Natural killer cell (primary cell): ENCODE measurements at places on chromosomes 3 and 15. TPM values are rescaled to one million over a fixed set of nuclear protein-coding genes. Genes with fewer than 3 reads are reported as not detected.

The STRC gene
- total RNA-seq = 2.2 TPM

The GOLIM4 gene
- total RNA-seq = 17.9 TPM

The FAM81A gene
- total RNA-seq = not detected

The SLC9C1 gene
- total RNA-seq = not detected

The TTLL13 gene
- total RNA-seq = 0.18 TPM

The MORC1 gene
- not detected for total RNA-seq

The KCNMB2 gene
- not detected for total RNA-seq

The PCOLCE2 gene
- not detected for total RNA-seq

The C3orf52 gene
- total RNA-seq = 0.42 TPM

GRCh38 chr15:59321000-59321689, 51.5 kb downstream of the MYO1E start:
- no peak for DNase-seq

GRCh38 chr3:7423995-7424394, 563.1 kb downstream of the GRM7 start:
- DNase-seq = no peak

DNA sequence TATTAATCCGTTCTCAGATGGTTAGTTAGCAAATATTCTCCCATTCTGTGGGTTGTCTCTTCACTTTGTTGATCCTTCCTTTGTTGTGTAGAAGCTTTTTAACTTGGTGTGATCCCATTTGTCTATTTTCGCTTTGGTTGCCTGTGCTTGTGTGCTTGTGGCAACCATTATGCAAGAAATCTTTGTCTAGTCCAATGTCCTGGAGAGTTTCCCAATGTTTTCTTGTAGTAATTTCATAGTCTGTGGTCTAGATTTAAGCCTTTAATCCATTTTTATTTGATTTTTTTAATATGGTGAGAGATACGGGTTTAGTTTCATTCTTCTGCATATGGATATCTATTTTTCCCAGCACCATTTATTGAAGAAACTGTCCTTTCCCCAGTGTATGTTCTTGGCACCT, 59.8 kb downstream of the RASA2 start:
- DNase-seq = no peak

DNA sequence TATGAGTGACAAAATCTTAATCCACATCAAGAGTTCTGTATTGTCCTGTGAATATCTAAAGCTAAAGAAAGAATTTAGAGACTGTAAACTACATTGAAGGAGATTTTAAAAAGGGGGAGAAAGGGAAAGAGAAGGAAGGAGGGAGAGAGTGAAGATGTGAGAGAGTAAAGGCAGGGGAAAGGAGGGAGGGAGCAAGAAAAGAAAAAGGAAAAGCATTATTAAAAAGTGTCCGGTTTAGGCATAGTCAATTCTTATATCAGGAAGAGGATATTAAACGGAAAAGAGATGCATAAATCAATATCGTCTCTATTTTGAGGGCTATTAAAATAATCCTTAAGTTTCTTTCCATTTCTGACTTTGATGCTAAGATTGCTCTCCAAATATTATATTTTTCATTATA, 332.1 kb downstream of the ROBO2 start:
- DNase-seq = no peak

DNA sequence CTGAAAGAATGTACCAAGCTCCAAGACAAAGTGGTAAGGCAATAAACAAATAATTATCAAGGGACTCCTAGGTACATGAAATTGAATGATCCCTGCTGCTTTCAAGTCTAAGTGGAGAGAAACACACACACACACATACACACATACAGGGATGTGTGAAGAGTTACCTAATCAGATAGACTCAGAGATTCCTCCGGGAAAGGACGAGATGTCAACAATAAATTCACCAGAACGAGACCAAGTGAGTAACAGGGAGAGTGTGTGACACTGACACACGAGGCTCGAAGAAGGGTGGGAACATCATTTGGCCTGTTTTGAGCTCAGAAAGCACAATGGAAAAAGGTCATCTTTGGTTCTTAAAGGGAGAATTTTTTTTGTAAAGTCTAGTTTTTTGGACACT, 13.4 kb downstream of the LRIG1 start:
- no peak for DNase-seq

DNA sequence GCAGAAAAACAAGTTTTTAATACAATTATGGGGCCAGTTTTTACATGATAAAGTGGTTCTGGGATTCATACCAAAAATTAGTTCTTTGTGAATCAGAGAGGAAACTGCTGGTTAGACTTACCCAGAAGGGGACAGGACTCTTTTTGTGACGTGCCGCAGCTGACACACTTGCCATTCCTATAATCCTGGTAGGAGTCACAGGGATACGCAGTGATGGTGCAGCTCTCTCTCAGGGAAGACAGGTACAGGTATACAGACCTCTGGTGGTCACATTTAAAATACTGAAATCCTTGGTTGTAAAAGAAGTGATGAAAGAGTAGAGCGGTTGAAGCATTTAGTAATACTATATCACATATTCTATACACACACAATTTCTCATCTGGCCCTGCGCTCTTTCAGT, 20.2 kb upstream of the TMEM41A start:
- no peak for DNase-seq

- DNase-seq = no peak
Measured at GRCh38 chr3:140832883-140833282, 108.8 kb upstream of the SLC25A36 start.

GRCh38 chr15:30958219-30958618, 33.2 kb downstream of the MTMR10 start:
- no peak for DNase-seq

GRCh38 chr3:126261037-126261436, 80.7 kb upstream of the ALDH1L1 start:
- DNase-seq = no peak

DNA sequence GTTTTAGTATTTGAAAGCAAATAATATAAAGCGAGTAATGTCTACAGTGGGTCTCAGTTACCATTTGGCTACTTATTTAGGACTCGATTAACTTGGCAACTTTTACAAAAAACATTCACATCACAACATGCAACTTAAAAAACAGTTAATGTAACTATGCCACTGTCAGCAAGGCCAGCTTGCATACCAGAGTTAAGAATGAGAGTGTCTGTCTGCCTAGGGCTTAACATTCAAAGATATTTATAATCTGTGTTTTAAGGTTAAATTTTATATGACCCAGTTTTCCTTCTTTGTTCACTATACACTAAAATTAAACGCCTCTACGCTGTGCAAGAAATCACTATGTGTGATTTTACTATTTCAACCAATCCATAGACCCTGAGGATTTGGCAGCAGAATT, 5.2 kb upstream of the CDAN1 start:
- DNase-seq = no peak

- DNase-seq = no peak
Measured at GRCh38 chr3:141934354-141934753, 57.9 kb downstream of the ATP1B3 start.

GRCh38 chr3:143510601-143511000, 337.7 kb downstream of the SLC9A9 start:
- no peak for DNase-seq

DNA sequence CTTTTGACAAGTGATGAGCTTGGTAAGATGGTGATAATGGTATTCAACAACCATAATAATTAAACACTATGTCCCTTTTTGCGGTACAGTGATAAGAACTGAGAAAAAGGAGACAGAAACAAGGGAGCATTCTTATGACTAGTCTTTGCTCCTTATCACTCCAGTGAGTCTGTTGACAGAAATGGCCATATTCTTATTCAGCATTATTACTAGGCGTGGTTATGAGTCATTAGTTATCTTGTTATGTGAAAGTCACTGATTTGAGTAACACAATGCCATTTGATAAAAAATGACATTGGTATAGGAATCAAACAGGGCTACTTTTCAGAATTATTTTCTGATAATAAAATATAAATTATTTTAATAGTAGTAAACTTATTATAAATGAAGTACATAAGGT, 193.5 kb downstream of the C3orf38 start:
- DNase-seq = no peak

- DNase-seq = no peak
Measured at GRCh38 chr3:108292450-108292849, 3.9 kb upstream of the HHLA2 start.

- no peak for DNase-seq
Measured at GRCh38 chr3:11566916-11567315, 76.8 kb downstream of the VGLL4 start.

DNA sequence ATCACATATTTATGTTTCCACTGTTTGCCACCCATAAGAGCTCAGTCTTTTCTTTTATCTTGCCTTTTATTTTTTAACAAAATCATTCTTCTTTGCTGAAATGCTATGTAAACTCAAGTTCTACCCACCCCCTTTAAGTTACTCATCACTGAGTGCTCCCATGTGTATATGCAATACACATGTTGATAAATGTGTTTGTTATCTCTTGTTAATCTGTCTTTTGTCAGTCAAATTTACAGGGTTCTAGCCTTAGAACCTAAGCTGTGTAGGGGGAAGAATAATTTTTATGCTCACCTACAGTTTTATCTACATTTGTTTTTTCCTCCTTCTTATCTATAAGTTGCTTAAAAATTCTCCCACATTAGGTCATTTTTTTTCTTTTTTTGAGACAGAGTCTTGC, 1195.9 kb downstream of the ROBO2 start:
- no peak for DNase-seq

GRCh38 chr3:149314807-149315578, 18.4 kb downstream of the TM4SF18 start:
- DNase-seq = no peak

GRCh38 chr3:59786374-59786773, 736.5 kb upstream of the CFAP20DC start:
- no peak for DNase-seq
